ENCODE measurements at places on chromosomes 5 and 9.

- DNase-seq: peak; percentile 90
Observed at GRCh38 chr9:36928670-36929349, 105.3 kb downstream of the PAX5 start.

DNA sequence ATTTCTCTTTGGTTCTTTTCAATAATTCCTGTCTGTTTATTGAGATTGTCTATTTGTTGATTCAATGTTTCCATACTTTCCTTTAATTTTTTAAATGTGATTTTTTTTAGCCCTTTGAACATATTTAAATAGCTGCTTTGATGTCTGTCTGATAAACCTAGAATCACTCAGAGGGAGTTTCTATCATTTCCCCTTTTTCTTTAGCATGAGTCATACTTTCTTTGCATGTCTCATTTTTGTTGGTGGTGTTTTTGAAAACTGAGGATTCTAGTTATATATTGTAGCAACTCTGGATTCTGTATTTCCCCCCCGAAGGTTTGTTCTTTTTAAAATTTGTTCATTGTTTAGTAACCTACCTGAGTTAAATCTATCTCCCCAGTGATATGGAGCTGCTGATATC, 24.2 kb upstream of the ZNF618 start:
- no peak for DNase-seq

DNA sequence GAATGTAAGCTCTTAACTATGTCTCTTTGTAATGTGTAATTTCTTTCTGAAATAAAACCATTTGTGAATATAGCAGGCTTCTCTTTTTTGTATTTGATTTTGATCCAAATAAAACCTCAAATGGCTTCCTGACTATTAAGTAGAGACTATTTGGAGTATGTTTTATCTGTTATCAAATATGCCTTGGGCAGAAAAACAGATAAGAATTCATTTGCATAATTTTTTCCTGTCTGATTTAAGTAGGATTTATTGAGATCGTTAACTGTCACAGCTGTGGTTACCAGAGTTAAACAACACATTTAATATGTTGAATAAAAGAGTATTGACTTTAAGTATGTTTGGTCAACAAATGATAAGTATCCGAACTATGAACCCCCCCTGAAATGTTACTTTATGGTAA, 104.9 kb downstream of the MELK start:
- peak; percentile 44 for DNase-seq

GRCh38 chr9:108136656-108137055, 647.1 kb upstream of the KLF4 start:
- DNase-seq: no peak

- DNase-seq: no peak
Observed at GRCh38 chr9:126471084-126471624, 142.6 kb upstream of the LMX1B start.

DNA sequence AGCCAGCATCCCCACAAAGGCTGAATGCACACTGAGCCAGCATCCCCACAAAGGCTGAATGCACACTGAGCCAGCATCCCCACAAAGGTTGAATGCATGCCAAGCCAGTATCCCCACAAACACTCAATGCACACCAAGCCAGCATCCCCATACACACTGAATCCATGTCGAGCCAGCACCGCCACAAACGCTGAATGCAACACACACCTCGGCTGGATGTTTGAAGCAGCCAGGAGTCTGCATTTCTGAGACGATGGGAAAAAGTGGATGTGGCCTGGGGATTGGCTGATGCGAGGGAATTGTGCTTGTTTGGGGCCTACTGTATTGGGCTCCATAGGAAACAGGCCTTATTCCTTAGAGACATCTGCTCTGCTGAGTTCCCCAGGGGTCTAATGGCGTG, 30.9 kb upstream of the CEP72 start:
- no peak for DNase-seq

GRCh38 chr5:73338256-73339050, 110.1 kb downstream of the FOXD1 start:
- DNase-seq: peak; percentile 6

- no peak for DNase-seq
Observed at GRCh38 chr5:159048298-159048697, 51.4 kb downstream of the EBF1 start.

- DNase-seq: no peak
Observed at GRCh38 chr9:8670751-8671150, 871.2 kb upstream of the DMAC1 start.

DNA sequence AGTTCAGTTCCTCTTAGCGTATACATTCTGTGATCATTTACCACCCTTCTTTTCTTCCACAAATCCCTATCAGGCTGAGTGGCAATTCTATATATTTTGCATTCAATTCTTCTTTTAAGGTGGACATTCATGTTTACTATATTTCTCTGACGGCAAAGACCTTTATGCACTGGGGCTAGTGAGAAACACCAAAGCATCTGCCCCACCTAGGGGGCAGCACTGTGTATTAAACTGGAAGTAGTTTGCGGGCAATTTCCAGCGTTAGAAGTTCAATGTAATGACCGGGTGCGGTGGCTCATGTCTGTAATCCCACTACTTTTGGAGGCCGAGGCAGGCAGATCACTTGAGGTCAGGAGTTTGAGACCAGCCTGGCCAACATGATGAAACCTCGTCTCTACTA, 27.9 kb upstream of the FBXL7 start:
- DNase-seq: no peak

DNA sequence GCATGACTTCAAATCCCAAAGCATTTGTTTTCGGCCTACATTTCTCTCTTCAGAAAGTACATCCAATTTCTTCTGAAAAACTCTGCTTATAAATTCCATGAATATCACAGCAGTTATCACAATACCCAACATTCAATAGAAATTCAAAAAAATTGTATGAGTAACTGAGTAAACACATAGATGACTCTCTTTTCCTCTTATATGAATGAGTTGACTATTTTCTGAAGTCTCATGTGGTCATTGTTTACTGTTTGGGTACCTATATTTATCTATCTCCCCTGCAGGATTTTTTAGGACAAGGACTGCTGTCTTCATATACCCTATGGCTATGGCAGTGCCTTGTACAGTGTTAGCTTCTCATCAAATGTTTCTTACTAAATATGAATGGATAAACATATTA, 157.1 kb downstream of the HTR1A start:
- peak; percentile 1 for DNase-seq

- no peak for DNase-seq
Observed at GRCh38 chr9:107286057-107286456, 3.0 kb downstream of the RAD23B start.

GRCh38 chr5:540906-541538, 16.8 kb upstream of the SLC9A3 start:
- no peak for DNase-seq

DNA sequence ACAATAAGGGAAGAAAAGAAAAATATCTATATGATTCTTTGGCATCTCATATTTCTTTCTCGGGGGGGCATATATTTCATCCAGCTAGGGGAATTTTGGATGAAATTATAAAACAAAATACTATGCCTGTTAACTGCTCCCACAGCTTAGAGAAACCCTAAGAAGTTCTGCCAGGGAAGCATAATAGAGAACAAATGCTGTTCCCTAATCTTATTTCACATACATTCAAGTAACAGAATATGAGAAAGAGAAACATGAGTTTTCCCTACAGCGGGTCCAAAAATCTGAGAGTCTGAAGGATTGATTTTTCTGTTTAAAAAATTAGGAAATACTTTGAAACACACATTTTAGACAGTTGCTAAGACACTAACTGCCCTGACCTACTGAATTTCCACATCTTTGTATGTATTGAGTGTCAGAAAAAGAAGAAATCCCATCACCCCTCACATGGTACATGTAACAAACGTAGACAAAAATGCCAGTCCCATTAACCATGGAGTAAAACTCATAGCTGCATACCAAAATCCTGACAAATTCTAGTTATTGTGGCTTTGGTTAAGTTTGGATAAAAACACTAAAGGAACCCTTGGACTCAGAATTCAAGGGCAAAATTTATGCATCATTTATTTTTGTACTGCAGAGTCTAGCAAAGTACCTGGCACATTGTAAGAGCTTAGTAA, 620.2 kb upstream of the DMAC1 start:
- DNase-seq: no peak

GRCh38 chr9:13900449-13900848, 413.5 kb downstream of the NFIB start:
- DNase-seq: no peak

DNA sequence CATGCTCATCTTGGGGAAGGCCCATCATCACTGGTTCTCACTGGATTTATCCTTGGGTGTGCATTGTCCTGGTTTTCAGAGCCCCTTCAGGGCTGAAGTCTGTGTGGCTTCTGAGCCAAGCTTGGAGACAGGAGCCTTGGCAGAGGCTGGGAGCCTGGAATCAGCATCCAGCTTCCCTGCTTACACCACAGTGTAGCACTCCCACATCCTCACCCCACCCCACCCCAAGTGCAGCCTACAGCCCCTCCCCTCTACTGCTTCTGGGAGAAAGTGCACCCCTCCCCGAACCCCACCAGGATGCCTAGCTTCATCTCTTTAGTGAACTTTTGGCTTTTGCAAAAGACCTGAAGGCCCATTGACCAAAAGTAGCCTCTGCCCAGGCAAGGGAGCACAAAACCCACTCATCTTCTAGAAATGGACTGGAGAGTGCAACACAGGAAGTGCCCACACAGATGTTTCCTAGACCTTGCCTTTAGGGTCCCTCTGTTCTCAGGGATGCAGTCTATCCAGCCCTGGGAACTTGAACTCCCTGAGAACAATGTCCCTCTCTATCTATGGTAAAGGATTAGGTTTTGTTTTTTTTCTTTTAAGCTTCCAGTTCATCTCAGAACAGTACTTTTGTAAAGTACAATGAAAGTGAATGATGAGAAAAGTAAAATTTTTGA, 189.7 kb downstream of the PALM2AKAP2 start:
- no peak for DNase-seq

DNA sequence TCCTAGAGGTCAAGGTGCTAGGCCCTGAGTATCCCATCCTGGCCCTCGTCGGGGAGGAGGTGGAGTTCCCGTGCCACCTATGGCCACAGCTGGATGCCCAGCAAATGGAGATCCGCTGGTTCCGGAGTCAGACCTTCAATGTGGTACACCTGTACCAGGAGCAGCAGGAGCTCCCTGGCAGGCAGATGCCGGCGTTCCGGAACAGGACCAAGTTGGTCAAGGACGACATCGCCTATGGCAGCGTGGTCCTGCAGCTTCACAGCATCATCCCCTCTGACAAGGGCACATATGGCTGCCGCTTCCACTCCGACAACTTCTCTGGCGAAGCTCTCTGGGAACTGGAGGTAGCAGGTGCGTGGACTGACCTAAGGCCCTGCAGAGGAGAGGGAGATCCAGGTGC, 7.9 kb downstream of the BTNL9 start:
- no peak for DNase-seq

DNA sequence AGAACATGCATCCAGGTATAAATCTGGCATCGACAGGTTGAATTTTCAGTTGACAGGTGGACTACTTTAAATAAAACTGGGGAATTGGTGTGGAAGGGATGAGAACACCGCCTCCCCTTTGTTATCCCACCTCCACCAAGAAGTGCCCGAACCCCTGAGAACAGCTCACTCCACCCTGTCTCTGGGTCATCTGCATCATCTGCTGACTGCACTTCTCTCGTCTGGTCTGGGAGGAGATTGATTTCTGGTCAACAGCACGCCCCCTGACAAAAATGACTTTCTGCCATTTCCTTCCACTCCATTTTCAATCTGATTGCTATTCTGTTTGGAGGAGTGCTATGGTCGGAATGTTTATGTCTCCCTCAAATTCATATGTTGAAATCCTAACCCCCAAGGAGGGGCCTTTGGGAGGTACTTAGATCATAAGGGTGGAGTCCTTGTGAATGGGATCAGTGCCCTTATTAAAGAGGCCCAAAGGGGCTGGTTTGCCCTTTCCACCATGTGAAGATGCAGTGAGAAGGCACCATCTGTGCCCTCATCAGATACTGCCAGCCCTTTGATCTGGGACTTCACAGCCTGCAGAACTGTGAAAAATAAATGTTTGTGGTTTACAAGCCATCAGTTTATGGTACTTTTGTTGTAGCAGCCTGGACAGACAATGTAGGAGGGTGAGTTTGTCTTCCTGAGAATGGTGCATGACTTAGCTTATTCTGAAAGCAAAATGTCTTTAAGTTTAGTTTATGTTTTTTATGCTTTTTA, 145.7 kb downstream of the EGFLAM start:
- no peak for DNase-seq

- no peak for DNase-seq
Observed at GRCh38 chr5:148060881-148061280, 2.9 kb upstream of the SPINK5 start.

DNA sequence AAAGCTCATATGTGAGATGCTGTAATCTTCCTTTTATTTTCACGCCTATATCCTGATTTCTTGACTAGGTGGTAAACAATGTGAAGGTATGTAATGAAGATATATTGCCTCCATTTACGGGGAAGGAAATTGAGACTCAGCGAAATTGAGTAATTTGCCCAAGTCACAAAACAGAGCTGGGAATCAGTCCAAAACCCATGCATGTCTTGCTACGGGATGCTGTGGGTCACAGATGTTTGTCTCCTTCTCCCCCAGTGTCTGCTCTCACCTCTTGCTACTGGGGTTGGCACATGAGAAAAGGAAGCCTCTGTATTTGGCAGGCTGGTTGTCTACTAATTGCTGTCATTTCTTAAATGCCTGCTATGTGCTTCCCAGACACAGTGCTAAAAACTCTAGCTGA, 53.7 kb upstream of the TEX48 start:
- DNase-seq: no peak

DNA sequence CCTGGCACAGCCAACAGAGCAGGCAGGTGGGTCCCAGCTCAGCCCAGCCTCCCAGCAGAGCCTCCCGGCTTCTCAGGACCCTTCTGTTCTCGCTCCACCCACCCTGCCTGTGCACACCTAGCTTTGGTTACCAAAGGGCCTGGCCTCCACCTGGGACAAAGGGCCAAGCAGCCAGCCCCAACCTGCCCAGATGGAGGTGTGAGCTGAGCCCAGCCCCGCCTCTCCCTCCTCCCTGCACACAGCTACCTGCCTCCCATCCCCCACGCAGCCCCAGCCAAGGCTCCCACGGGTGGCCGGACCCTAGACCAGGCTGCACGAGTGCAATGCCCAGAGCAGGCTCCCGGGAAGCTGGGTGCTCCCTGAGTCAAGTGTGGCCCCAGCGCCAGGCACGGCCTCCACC, 5.6 kb downstream of the TPRN start:
- no peak for DNase-seq

DNA sequence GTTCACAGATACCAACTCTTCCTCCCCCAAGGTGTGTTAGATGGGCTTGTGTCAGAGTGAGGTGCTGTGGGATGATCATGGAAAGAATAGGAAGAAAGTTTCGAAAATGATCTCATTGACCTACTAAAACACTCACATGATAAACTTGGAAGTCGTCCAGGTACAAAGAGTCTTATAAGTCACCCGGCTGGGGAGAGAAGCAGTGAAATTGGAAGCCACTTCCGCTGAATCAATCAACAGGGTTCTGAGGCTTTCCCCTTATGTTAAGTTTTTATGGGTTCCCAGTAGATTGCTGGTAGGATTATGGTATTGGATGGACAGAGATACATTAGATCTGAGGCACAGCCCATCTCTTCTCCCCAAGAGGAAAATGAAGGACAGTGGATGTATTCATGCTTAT, 218.8 kb upstream of the MSX2 start:
- peak; percentile 55 for DNase-seq

GRCh38 chr5:55276771-55277170, 30.7 kb downstream of the DHX29 start:
- DNase-seq: peak; percentile 82

Data from COLO829 (cell line).